ENCODE measurements at places on chromosomes 16 and 17.

DNA sequence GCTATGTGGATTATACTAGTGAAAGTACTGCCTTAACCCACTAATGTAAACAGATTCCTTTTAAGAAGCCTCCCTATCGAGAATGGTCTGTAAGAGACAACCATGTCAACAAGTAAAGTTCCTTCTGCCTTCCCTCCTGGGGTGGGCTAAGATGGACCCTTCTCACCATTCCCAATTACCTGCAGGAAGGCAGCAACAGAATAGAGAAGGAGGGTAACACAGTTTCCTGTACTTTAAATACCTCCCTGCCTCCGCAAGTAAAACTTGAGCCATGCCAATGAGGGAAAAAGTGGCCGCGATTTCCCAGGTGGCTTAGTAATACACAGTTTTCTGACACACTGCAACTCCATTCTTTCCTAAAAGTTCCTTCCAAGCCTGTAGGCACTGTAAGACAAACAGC, 45.2 kb downstream of the TOX3 start:
- DNase-seq: no peak

DNA sequence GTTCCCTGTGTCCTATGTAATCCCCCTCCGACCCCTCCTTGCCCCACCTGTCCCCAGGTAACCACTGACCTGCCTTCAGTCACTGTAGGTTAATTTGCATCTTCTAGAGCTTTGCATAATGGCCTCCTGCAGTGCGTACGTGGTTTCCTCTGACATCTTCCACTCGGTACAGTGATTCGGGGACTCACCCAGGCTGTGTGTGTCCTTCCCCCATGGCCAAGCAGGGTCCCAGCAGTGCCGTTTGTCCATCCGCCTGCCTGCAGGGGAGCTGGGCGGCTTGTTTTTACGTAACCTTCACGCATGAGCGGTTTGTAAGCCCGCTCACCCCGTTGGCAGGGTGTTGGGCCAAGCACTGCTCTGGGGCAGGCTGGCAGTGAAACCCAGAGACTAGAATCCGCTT, 7.9 kb downstream of the MAPK8IP3 start:
- no peak for DNase-seq

DNA sequence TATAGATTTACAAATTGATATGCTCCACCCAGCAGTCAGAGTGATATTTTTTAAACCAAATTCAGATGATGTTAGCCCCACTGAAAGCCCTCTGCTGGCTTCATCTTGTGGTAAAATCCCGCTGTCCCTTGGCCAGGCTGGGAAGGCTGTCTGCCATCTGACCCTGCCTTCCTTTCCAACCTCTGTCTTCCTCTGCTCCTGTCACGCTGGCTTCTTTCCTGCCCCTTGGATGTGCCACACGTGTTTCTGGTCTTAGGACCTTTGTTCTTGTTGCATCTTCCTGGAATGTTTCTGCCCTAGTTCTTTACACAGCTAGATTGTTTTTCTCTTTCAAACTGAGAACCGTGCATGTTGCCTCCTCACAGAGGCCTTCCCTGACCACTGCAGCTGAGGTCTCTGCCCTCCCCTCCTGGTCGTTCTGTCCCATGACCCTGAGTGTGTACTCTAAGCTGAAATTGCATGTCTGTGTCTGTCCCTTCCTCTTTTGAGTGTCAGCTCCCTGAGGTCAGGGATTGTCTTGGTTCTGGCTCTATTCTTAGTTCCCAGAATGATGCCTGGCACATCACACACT, 11.4 kb downstream of the NT5M start:
- DNase-seq: no peak

DNA sequence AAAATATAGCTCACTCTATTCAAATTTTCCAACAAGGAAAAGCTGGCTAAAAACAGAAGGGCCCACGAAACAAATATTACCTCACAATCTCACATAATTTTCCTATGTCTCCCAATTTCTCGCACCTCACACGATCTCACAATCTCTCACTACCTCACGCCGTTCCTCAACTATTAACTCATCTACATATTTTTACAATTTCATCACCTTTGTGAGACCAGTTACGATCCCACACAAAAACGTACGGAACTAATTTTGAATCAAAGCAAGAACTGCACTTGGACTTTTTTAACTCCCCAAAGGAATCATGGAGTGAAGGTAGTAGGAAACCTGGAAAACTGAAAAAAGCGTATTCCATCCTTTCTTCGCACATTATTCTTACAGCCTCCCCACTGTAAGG, 1.1 kb downstream of the CBX1 start:
- no peak for DNase-seq

DNA sequence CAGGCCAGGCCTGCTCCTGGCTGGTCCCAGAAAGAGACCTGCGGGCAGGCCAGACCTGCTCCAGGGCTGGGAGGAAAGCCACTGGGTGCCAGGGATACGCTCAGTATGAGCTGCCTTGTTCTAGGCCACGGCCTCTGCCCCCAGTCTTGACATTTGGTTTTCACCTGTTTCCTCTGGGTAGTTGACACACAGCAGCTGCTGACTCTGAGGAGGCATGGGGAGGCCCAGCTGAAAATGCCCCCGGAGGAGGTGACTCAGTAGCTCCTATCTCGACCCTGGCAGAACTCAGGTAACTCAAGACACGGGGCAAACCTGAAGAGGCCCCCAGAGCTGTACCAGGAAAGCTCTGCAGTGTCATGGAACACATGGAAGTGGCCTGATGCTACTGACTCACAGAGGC, 13.9 kb upstream of the ADGRG1 start:
- no peak for DNase-seq

- DNase-seq: no peak
These were observed 2.6 kb downstream of the SHBG start for GRCh38 chr17:7632492-7632894.

DNA sequence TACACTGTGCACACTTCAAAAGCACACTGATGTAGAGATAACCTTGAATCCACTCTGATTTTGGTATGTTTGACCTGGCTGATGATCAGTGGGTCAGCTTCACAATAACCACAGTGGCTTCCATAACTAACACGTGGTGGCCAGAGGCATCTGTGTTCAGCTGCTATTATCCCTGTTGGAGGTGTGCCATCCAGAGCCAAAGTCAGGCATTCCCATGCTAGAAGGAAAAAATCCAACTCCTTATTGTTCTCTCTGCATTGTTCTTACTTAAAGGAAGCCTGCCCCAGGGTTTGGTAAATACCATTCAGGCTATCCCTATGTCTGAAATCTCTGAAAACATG, 127.3 kb upstream of the MON1B start:
- DNase-seq: no peak

GRCh38 chr16:73197598-73197997, 149.7 kb upstream of the ZFHX3 start:
- DNase-seq: no peak

GRCh38 chr17:67725807-67726206, 8.1 kb downstream of the NOL11 start:
- no peak for DNase-seq

DNA sequence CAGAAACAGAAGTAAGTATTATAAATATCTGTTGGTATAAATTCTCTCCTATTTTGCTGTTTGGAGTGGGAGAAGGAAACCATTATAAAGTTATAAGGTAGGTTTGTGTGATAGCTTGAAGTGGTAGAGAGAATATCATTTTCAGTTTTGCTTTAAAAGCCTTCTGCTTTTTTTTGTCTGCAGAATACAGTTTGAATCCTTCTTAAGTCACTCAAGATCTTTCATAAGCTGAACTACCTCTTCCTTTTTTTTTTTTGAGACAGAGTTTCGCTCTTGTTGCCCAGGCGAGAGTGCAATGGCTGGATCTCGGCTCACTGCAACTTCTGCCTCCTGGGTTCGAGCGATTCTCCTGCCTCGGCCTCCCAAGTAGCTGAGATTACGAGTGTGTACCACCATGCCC, 9.0 kb downstream of the ATAD5 start:
- no peak for DNase-seq

GRCh38 chr17:74024871-74025531, 178.5 kb upstream of the RPL38 start:
- DNase-seq: no peak

- no peak for DNase-seq
These were observed 29.9 kb downstream of the CFAP20 start for GRCh38 chr16:58099097-58099955.

DNA sequence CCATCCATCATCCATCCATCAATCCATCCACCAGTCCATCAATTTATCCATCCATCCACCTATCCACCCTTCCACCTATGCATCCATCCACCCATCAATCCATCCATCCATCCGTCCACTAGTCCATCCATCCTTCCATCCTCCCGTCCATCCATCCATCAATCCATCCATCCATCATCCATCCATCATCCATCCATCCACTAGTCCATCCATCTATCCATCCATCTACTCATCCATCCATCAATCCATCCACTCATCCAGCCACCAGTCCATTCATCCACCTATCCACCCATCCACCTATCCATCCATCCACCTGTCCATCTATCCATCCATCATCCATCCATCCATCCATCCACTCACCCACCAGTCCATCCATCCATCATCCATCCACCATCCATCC, 39.9 kb upstream of the SSTR5 start:
- no peak for DNase-seq

GRCh38 chr17:48240562-48241130, 133.1 kb downstream of the SNX11 start:
- DNase-seq: no peak

GRCh38 chr17:45395569-45396415, 36.9 kb downstream of the ARHGAP27 start:
- no peak for DNase-seq

- DNase-seq: no peak
These were observed 3.6 kb downstream of the KAT2A start for GRCh38 chr17:42117397-42118125.
